Stimulated activated naive CD4-positive, alpha-beta T cell (primary cell): ENCODE measurements at places on chromosomes 2 and 18.

GRCh38 chr2:48161628-48162027 lies 255.3 kb upstream of the FBXO11 start:
- DNase-seq, result no peak

DNA sequence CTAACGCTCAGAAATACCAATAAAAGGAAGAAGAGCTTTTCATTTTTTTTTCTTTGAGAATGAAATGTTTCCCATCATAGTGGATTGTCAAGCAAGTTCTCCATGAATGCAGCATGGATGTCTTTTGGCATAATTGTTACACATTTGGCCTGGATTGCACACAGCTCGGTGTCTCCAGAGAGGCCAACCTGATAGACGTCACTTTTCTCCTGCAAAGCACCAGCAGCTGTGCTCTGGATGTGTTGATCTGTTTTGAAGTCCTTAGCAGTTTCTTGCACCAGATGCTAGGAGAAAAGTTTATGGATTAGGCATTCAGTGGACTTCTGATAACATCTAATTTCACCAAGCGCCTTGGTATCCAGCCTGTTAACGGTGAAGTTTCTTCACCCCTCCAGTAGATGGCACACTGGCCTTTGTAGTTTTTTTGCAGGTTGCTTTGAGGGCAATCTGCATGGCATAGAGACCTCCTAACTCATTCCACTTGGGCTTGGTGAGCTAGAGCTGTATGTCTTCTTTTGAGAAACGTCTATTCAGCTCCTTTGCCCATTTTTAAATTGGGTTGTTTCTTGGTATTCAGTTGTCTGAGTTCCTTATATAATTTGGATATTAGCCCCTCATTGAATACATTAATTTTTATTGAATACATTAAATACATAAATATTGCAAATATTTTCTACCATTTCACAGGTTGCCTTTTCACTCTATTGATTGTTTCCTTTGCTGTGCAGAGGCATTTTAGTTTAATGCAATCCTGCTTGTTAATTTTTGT lies 59.7 kb downstream of the PTH2R start:
- DNase-seq, result no peak

- no peak for DNase-seq
Measured at GRCh38 chr2:239290618-239291474, 110.0 kb downstream of the HDAC4 start.

DNA sequence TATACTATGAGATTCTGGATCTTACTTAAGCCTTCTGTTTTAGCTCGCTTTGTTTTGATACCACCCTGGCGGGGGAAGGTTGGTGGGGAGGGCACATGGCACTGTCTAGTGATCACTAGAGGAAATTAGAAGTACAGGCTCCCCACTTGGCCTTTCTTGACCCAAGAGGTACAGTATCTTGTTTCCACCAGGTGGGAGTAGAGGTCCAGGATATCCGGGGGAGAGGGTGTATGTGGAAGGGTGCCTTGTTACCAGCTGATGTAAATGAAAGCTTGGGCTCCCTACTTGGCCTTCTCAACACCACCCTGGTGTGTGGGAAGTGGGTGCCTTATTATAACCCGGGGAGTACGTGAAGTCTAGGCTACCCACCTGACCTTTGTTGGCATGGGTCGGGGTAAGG lies 7.5 kb downstream of the GALNT1 start:
- peak; percentile 18 for DNase-seq

DNA sequence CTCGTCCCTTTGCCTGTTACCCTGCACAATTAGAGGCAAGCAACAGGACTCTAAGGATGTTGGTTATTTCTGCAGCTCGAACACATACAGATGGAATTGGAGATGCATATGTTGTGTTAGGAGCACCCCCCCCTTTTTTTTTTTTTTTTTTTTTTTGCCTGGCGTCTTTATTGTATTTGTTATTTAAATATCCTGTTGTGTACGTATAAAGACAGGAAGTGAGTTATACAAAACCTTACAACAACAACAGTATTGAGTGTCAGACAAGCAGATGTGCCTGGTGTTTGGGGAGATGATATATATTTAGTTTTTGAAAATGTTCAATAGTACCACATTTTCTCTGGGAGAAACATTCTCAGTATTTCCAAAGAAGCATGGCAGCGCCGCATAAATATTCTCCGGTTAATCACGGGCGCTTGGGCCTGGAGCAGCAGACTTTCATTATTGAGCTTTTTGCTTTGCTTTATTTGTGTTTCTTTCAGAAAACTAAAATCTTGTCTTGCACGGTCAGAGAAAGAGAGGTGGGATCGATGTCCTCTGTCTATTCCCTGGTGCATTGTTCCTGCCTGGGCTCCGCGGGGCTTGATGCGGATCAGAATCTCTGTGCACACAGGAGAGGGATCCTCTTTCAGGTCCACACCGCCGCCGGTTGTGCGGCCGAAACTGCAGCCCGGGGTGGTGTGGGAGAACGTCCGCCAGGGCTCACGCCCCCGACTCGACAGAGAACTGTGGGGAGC lies 23.2 kb upstream of the ZNF516 start:
- no peak for DNase-seq

DNA sequence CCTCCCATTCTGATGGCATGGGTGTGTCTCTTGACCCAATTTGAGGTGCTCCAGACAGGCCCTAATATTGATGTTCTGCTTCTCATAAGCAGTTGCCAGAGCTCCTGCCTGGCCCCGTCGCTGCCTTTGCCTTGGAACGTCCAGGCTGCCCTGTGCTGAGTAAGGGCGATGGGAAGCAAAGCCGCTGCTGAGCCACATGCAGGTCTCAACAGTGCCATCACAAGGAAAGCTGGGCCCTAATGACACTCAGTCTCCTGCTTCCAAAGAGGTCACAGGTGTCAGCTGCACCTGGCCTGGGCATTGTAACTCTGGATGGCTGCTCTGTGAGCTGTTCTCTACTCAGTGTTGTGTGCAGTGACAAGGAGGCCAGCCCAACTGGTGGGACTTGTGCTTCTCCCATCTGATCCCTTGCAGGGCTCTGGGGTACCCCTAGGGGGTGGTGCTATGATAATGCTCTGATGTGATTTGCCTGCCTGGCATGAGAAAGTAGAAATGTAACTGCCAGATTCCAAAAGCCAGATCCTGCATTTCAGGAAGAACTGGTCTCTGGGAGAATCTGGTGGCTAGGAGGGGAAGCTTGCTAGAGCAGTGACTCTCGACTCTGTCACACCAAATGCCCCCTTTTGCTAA lies 8.7 kb downstream of the TTC39C start:
- DNase-seq, result no peak

DNA sequence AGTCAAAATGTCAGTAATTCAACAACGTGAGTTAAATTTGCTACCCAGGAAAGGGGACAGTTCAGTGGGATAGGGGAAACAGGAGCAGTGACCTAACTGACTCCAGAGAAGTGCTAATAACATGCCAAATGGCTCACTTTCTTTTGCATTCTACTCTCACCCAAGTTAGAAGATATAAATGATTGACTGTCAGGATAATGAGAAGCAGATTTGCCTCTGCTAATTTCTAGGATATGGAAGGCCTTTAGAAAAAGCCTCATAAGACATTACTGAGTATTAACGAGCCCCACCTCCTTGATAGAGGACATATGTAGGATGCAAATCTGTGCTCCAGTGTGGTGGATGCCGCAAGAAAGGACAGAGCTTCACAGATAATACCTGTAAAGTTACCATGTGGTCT lies 318.6 kb upstream of the NT5C1B start:
- no peak for DNase-seq

GRCh38 chr2:173684896-173685459 lies 280.2 kb downstream of the SP3 start:
- no peak for DNase-seq

DNA sequence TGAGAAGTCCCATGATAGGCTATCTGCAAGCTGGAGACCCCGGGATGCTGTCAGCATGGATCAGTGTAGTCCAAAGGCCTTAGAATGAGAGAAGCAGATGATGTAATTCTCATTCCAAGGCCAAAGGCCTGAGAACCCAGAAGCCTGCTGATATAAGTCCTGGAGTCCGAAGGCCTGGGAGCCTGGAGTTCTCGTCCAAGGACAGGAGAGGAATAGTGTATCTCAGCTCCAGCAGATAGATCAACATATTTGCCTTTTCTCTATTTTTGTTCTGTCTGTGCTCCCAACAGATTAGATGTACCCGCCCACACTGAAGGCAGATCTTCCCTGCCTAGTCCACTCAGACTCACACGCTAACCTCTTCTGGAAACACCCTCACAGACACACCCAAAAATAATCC lies 454.9 kb upstream of the CHAC2 start:
- DNase-seq, result no peak

GRCh38 chr2:150710916-150711315 lies 223.4 kb upstream of the RND3 start:
- no peak for DNase-seq

GRCh38 chr2:158889135-158889853 lies 79.1 kb upstream of the TANC1 start:
- no peak for DNase-seq

DNA sequence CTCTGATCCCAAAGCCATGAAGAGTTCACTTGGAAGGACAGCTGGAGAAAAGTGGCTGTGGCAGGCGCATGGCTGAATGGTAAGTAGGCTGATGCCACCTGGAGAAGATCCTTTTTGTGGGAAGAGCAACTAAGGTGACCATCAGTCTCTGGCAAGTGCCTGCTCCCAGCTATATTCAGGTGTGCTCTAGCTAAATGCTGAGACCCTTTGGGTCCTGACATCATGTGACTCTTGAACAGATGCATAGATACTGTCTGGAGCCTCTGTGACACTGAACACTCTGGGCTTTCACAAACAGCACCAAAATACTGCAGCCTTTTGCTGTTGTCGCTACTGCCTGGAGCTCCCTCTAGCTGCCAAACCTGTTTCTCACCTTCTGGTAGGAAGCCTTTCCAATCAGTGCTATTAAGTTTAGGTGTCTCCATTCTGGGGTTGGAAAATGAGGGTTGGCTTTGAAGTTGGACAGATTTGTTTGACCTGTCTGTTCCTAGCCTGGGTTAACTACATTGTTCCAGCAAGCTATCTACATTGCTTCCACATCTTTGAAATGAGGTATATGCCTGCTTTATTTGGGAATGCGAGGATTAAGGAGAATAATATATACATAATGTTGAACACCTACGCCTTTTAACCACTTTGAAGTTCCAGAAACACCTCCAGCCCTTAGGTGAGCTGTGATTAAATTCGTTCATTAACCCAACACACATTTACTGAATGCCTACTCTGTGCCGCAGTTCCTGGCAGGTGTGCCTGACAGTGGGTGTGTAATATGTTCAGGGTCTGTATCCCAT lies 3.1 kb downstream of the EGR4 start:
- peak; percentile 24 for DNase-seq

GRCh38 chr2:216507220-216508160 lies 8.8 kb downstream of the RPL37A start:
- no peak for DNase-seq

DNA sequence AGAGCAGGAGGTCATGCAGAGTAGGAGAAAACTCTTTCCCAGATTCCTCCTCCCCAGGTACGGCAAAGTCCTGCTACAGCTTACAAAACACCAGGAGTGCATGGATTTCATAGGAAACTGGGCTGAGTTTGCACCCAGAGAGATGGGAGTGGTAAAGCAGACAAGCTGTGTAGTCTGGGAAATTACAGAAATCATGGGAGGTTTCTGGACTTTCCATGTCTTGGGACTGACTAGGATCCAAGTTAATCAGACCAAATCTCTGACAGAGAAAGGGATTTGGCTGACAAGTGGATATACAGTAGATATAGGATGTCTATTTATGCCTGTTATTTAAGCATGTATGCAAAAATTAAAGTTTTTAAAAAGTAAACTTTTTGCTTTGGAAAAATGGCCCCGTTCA lies 205.4 kb upstream of the ACVR2A start:
- no peak for DNase-seq

- no peak for DNase-seq
Measured at GRCh38 chr2:15298770-15299169, 262.4 kb downstream of the NBAS start.

DNA sequence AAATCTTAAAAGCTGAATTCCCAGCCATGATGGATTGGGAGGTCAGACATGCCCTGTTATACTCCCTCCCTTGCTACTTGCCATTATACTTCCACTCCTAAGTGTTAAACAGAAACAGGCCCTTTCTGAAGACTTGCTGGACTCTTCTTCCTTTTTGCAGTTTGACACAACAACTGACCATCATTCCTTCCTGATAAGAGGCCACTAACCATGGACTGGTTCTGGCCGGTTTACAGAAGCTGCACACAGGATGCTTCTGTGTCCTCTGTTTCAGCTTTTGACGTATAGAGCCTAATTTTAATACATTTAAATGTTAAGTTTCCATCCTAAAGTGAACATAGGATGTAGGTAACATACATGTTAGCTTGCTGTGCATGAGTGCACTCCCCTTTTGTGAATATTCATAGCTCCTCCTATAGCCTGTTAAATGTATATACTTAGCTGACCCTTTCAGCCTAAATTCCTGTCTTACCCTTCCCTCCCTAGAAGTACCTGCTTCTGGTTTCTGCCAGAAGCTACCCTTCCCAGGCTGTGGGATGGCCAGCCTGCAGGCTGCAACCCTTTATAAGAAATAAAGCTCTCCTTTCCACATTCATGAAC lies 13.2 kb downstream of the FBXO48 start:
- DNase-seq, result no peak

- peak; percentile 49 for DNase-seq
Measured at GRCh38 chr2:241309684-241310117, 5.8 kb downstream of the HDLBP start.

GRCh38 chr2:227706859-227707258 lies 11.0 kb downstream of the SLC19A3 start:
- DNase-seq, result no peak

DNA sequence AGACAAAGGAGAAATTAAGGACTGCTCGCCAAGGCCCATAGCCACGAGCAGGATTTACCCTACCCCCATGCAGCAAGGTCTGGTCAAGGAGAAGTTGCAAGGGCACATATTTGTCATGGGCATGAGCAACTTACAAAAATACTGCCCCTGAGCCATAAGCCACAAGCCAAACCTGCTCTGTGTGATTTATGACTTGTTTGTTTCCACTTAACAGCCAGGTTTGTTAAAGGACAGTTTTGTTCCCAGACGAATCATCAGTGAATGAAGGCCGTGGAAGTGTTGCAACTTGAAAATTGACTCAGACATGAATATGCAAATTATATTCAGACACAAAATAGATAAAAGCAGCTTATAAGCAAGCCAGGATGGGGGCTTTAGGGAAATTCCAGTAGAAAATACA lies 31.3 kb upstream of the EVA1A start:
- no peak for DNase-seq

DNA sequence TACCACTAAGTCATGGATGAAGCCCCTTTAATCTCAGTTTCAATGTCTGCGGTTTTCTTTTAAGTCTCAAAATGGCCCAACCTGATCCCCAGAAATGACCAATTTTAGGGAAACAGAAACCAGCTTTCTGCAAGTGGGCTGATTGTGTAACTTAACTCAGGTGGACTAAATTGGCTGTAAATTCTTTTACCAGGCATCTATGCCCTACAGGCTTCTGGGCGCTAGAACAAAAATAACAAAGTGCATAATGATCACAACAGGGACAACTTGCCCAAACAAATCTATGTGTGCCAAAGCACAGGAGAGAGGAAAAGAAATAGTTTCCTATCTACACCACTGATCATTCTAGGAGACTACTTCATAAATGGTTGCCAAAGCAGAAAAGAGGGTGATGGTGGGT lies 112.3 kb upstream of the SETBP1 start:
- DNase-seq, result no peak
